ENCODE measurements at places on chromosomes 7 and 10.

DNA sequence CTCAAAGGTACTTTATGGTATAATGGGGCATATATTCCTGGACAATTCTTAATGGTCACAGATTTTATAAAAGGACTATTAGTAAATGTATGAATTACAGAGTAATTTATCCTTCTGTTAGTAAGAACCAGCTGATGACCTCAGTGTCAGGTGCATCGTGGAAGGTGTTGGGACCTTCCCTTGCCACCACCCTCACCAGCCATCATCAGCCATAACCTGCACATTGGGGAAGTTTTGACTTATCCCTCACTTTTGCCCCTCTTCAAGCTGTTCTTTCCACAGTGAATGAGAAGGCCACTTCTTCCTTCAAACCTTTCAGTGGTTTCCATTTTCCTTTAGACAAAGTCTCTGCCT lies 52.2 kb downstream of the FIGNL1 start:
- no peak for DNase-seq

DNA sequence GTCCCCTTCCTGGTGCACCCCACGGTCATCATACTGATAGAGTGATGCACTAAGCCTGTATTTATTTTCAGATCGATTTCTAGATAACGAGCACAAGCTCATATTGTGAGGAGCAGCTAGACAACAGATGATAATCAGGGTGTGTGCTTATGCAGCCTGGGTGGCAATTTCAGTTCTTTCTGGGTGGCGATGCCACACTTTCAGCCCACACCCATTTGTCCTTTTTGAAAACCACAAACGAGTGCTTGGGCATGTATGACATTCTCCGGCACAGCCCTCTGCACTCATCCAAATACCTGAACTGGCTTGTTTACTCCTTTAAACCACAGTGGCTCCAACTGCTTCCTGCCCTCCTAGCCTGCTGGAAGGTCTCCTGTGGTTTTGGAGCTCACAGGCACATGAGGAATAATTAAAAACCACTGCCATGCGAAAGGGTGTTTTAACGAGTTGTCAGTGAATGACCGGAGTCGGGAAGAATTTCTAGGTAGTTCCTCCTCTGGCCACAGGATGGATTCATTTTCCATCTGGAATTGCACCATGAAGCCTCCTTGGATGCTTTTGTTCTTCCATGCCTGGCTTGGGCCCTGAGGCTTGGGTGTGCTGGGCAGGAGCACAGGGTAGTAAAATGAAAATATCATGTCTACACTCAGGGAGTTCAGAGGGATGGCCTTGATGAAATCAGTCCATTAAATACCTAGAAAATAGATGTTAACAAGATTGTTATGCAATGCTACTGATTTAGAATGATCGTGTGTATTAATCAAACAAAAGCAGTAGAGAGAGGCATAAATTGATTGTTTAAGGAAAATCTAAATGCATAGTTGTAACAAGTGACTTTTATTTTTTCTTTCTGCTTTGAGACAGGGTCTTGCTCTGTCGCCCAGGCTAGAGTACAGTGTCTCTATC lies 52.4 kb upstream of the ITGB1 start:
- no peak for DNase-seq

DNA sequence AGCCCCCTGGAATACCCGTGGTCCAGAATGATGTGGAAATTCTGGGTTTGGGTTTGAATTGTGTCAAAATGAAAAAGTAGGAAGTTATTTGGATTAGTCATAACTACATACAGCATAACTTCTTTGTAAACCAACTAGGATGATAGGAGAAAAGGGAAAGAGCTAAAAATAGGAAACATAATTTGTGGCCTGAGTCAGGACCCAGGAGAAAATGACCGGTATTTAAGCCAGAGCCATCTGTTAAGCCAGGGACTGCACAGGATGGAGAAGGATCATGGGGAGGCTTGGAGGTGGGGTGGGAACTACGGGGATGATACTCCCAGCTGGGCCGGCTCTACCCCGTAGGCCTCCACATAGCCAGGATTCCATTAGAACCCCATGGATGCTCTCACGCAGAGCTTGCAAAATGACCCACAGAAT lies 98.6 kb downstream of the MYOF start:
- no peak for DNase-seq

DNA sequence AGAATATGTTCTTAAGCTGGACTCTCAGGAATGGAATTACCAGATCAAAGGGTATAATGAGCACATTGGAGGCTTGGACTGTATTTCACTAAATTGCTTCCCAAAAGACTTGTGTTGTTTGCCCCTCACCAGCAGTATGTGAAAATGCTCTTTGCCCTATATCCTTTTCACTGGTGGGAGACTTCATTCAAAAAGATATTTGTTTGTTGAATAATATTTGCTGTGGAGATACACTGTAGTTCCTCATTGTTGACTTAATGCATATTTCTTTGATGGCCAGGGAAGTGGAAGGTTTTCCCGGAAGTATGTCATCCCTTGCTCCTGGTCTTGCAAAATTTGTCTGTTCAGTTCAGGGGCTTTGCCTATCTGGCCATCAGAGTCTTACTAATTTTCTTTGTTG lies 19.4 kb downstream of the GSTO2 start:
- DNase-seq, result no peak

GRCh38 chr7:99829524-99830160 lies 1.8 kb downstream of the CYP3A43 start:
- DNase-seq, result no peak

DNA sequence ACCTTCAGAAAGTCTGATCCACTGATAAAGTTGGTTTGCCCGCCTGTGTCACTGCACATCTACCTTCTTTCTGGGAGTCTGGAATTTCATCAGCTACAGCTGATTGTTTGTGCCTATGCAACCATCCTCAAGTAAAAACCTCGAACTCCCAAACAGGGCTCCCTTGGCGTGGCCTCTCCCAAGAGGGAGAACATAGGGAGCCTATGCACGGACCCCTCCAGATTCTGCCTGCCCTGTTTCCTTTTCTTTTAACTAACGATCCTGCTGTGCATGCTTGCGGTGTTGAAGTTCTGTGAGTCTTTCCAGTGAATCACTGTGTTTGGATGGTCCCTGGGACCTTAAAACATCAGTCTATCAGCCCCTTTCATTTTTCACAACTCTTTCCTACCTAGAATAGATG lies 226.9 kb upstream of the SEMA3D start:
- no peak for DNase-seq

GRCh38 chr7:25886387-25887240 lies 265.4 kb upstream of the NFE2L3 start:
- no peak for DNase-seq

- DNase-seq, result no peak
Observed at GRCh38 chr7:1936531-1937251, 266.6 kb downstream of the ELFN1 start.

DNA sequence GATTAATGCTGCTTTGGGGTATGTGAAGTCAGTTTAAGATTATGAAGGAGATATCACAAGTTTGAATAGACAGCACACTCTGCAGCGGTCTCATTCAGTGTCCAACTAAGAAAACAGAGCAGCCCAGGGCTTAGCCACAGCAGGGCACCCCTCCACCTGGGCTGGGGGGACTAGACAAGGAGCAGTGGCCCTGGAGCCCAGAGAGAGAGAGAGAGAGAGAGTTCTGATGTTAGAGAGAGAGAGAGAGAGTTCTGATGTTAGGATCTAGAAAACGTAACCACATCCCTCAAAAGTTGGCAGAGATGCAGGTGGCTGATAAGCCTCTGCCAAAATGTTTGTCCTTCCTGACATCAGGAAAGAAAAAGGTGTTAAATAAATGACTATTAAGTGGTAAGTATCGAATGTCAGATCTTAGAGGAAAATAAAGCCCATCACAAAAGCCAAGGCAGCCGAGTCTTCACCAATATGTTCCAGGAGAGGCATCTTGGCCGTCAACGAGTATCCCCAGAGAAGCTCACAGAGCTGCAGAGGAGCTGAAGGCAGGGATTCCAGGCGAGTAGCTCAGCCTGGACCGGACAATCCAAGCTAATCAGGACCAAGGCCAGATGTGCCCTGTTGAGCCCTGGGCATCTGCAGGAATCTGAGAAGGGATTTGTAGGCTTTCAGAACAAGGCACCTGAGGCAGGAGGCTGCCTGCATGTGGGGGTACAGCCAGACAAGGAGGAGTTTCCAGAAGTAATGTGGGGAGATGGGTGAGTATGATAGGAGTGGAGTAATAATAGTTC lies 150.1 kb upstream of the TCF7L2 start:
- DNase-seq, result no peak
